Activated naive CD4-positive, alpha-beta T cell treated with Interleukin-2 at 50 U/mL for 16 hours (primary cell): ENCODE measurements at places on chromosomes 7 and 10.

DNA sequence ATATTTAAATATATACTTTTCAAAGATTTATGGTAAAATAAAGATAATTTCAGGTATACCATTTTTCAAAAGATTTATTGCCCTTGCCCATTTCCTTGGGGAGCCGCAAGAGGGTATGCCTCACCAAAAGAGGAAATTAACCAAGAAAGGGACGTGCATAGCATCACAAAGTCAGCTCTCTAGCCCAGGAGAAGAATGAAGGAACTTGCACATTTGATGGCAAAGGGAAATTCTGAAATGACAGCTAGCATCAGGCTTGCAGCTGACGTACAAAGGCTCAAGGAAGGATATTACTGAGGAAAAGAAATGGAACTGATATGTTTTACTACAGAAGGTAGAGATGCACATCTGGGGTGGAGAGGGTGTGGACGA, 93.6 kb upstream of the RSU1 start:
- DNase-seq, result no peak

GRCh38 chr10:17427201-17427600, 27.2 kb downstream of the ST8SIA6 start:
- DNase-seq, result no peak

- no peak for DNase-seq
These were observed 6.9 kb downstream of the KPNA7 start for GRCh38 chr7:99201027-99201426.

- DNase-seq, result no peak
These were observed 36.2 kb downstream of the ZCCHC24 start for GRCh38 chr10:79409038-79409725.

DNA sequence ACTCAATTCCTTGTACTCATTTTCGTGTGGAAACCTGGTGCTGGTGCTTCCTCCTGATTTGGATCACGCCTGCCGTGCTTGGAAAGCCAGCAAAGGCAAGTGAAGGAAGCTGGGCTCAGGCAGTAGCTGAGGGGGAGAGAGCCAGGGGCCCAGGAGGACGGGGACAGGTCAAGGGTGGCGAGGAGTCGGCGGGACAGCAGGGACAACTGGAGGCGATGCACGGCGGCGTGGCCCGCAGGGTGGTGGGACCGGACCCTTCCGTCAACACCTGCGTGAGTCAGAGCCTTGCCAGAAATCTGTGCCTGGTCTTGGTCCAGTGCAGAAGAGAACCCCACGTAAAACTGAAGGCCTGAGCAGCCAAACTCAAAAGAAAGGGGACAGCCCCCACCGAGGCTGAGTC, 309.7 kb upstream of the SHH start:
- no peak for DNase-seq

GRCh38 chr7:85222522-85222921, 35.7 kb upstream of the SEMA3D start:
- DNase-seq, result no peak

- DNase-seq, result peak; percentile 90
These were observed at the start of gene CSGALNACT2 for GRCh38 chr10:43138021-43138756. Gene CSGALNACT2, plus strand, starts transcription at chr10:43138445. Its CDS starts 16,705 bp downstream, at chr10:43155150.

GRCh38 chr7:74287303-74288033, 1.7 kb upstream of the CLIP2 start:
- no peak for DNase-seq

DNA sequence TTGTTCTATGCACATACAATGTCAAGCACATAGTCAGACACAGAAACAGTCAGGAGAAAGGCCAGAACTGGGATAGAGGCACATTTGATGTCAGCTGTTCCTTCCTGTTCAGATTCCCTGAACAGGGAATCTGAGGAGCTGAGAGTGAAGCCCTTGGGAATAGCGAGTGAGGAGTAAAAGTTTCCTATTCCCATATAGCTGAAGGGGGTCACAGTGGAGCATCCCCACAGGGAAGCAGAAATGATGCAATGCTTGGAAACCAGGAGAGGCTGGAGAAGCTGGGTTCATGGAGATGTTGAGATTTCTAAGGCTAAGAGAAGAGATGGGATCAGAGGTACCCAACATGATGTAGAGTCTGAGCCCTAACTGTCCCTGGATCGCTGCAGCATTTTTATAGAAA, 11.3 kb upstream of the PRXL2A start:
- no peak for DNase-seq

- DNase-seq, result no peak
These were observed 27.7 kb upstream of the PRKCQ start for GRCh38 chr10:6607778-6608177.

DNA sequence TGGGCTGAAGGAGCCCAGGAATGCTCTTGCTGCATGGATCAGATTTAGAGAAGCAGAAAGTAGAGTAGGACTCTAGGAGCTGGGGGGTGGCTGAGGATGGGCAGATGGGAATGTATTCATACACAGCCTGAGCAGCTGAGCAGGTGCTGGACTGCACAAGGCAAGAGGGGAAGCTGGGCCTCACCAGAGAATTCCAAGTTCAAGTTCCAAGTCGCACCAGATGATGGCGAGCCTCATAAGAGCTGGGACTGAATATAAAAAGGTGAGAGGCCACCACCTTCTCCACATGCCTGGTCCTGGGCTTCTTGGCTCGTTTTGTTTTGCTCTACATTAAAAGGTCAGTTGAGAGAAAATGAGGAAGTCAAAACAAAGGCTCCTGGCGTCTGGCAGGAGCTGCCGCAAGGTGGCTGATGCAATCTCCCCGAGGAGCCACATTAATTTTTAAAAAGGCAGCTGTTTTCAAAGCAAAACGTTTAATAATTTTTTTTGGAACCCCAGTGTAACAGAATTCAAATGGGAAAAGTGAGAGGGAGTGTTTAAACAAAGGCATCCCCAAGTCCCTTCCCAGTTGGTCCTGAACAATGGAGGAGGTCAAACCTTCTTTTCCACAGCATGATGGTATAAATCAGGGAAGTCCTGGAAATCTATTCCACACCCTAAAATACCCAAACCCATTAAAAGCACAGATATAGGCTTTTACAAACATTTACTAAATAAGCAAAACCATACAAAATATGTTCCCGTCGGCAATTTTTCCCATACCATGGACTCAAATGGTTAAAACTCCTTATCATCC, 9.5 kb downstream of the CYREN start:
- DNase-seq, result no peak

- DNase-seq, result peak; percentile 18
These were observed 10.6 kb downstream of the LRIT2 start for GRCh38 chr10:84214612-84215235.

DNA sequence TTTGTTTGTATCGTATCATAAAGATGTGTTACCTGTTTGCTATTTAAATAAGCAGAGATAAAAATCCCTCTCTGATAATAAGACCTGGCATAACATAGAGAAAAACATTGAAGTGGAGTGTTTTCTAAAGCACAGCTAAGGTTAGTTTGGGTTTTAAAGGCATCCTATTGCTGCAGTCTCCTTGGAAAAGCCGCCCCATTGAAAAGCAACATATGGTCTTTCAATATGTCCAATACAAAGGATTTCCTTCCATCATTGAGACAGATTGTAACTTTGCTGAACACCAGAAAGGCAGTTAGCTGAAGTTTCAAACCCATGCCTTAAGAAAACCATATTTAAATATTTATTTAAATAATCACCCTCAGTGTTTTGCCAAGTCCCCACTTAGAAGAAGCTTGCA, 898.5 kb upstream of the KCND2 start:
- DNase-seq, result no peak

GRCh38 chr10:49123981-49124950, 8.9 kb upstream of the VSTM4 start:
- DNase-seq, result no peak

- DNase-seq, result no peak
These were observed 26.5 kb upstream of the ZNF107 start for GRCh38 chr7:64639267-64640001.

DNA sequence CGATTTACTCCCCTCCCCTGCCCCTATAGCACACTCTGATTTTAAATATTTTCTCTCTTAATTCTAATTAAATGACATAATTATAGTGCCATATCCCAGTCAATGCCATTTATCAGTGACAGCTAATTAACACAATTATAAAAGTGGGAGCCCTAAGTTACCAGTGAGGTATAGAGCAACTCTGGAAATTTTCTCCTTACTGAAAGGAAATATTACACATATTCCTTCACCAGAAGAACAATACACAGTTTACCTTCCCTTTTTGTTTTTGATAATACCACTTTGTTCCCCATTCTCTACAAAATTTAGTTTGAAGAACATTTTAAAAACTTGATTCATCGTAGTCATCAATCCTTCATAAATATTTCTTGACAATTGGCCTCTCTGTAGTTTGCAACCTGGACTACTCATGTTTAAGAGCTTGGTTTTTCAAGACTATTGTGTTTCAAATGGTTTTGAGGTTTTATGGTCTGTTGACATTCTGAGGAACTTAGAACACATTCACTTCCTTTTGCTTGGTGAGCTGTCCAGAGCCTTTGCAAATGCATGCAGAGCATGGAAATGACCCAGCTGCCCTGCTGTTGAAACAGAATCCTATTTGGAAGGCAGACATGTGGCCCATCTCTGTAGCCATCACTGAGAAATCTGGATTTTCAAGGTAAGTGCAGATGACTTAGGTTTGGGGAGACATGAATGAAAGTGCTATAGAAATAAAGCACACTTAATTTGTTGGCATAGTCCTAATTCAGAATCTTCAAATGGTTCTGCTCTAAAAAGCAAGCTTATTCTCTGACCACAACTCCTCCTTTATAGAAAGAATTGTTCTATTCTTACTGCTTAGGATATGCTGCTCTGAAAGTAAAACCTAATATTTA, at the start of gene GPR141:
Gene GPR141 (plus strand): TSS at position 521 of the 875 bp plus-strand sequence. CDS start 56,628 bp downstream, outside the sequence.
- DNase-seq, result no peak

GRCh38 chr7:70477036-70478010, 654.6 kb upstream of the GALNT17 start:
- no peak for DNase-seq
